ENCODE measurements at places on chromosomes 7 and 10. TPM values are rescaled to one million over a fixed set of nuclear protein-coding genes. Genes with fewer than 3 reads are reported as not detected.

Gene TAS2R41
- total RNA-seq: not detected

Gene NEURL1
- 0.98 TPM for total RNA-seq

Gene C7orf33
- not detected for total RNA-seq

Gene OR9A2
- not detected for total RNA-seq

Gene SPAM1
- total RNA-seq: not detected

Gene COL28A1
- total RNA-seq: not detected

Gene WDFY4
- total RNA-seq: 0.08 TPM

Gene ADRB1
- total RNA-seq: 0.20 TPM

Gene DYNC1I1
- total RNA-seq: not detected

Gene VSTM2A
- not detected for total RNA-seq

Gene TMEM270
- not detected for total RNA-seq

Gene ZPBP
- total RNA-seq: not detected

Gene MYH16
- total RNA-seq: not detected

Gene CALN1
- total RNA-seq: not detected

Gene ASB10
- total RNA-seq: not detected

All from activated CD4-positive, alpha-beta memory T cell treated with anti-CD3 and anti-CD28 coated beads, Interleukin-2, amount 10 ng/mL, durations not matched to agents 7 days and 5 days (primary cell).